ENCODE measurements at places on chromosomes 1 and 21.

DNA sequence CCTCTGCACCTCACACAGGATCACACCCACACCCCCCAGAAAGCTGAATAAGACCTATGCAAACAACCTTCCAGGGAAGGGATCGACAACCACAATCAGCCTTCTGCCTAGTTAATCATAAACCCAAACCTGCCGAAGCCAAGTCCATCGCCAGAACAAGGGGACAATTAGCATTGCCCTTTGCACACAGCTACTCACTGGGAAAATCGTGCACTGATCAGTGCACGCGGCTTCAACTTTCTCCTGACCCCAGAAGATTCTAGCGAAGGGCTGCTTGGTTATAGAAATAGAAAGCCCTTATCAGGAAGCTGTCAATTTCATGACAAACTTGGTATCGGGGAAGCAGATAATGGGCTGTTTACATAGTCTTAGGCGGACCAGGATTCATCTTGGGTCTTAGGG lies 29.5 kb downstream of the RUNX1 start:
- no peak overlapping the region for H3K27ac ChIP-seq
- no peaks in the 10 kb centered on the region for H3K27me3 ChIP-seq
- H3K4me1 ChIP-seq: no peaks in the 10 kb centered on the region
- no peaks in the 10 kb centered on the region for H3K36me3 ChIP-seq

- H3K27ac ChIP-seq: no peak overlapping the region
- DNase-seq: no peak
- no peaks in the 10 kb centered on the region for H3K4me1 ChIP-seq
- H3K36me3 ChIP-seq: no peaks in the 10 kb centered on the region
- H3K27me3 ChIP-seq: no peaks in the 10 kb centered on the region
Observed at GRCh38 chr1:7642781-7643529, 128.1 kb upstream of the VAMP3 start.

- no peaks in the 10 kb centered on the region for H3K4me1 ChIP-seq
- no peak for DNase-seq
- no peak overlapping the region for H3K4me3 ChIP-seq
- H3K36me3 ChIP-seq: no peaks in the 10 kb centered on the region
- no peaks in the 10 kb centered on the region for H3K27me3 ChIP-seq
- no peak overlapping the region for H3K27ac ChIP-seq
Observed at GRCh38 chr1:173342736-173343135, 134.4 kb upstream of the PRDX6 start.

GRCh38 chr1:46556822-46557221 lies 5.4 kb upstream of the KNCN start:
- no peaks in the 10 kb centered on the region for H3K4me1 ChIP-seq
- no peaks in the 10 kb centered on the region for H3K36me3 ChIP-seq
- no peak overlapping the region for H3K27ac ChIP-seq
- no peak overlapping the region for H3K4me3 ChIP-seq
- no peak for DNase-seq

DNA sequence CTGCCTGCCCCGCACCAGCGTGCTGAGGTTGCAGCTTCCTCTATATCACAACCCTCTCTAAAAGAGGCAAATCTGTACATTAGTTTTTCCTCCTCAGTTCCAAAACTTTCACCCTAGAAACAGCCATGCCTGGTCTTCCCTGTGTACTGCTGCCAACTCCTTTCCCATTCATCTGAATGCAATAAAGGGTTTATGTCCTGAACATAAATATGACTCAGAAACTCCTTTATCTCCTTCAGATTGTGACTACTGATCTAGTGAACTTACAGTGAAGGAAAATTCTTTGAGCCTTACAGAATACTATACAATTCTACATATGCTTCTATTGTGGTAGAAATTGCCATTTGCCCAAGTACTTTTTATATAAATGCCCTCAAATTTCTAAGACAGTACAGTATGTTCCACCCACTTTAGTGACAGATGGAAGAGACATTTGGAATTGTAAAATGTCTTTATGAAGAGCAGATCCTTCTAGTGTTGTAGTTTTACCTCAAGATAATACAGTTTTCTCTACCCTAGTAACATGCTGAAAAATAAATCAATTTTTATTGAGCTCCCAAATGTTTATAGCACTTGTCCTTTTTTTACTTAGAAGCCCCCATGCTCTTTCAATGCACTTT lies 345.1 kb upstream of the SNX7 start:
- H3K27me3 ChIP-seq: no peaks in the 10 kb centered on the region
- peaks cover 2% of the 10 kb centered on the region for H3K4me1 ChIP-seq
- H3K27ac ChIP-seq: no peak overlapping the region
- H3K36me3 ChIP-seq: no peaks in the 10 kb centered on the region
- no peak for DNase-seq

DNA sequence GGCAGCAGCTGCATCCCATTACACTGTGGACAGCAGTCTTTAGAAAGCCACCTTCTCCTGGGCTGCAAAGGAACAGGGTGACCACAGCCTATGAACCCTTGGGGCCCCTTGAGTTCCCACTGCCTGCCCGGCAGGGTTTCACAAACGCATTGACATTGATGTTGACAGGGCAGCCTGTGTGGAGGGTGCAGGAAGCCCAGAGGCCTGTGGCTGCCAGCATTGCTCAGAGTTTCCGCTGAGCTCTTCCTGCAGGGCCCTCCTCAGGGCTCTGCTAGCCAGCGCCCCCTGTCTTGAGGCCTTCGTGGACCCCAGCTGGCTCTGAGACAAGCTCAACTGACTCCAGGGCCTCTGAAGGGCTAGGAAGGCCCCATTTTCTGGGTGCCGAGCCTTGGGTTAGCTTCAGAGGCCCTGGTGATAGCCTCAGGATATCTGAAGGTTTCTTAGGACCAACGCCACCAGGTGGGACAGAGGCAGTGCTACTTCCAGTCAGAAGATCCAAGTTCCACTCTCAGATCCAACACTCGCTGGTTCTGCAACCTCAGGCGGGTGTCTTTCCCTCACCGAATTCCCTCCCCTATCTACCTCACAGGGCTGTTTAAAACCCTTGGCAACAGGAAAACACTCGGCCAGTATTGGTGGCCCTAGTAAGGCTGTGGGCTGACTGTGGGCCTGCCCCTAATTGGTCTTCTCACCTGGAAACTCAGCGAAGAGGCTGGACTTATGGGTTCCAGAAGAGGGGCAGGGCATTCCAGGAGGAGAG lies 27.2 kb upstream of the EPS8L3 start:
- DNase-seq: no peak
- H3K27me3 ChIP-seq: no peaks in the 10 kb centered on the region
- H3K4me1 ChIP-seq: peaks cover 7% of the 10 kb centered on the region
- no peak overlapping the region for H3K27ac ChIP-seq

GRCh38 chr1:160657250-160657781 lies 10.5 kb upstream of the SLAMF1 start:
- no peaks in the 10 kb centered on the region for H3K27me3 ChIP-seq
- no peak overlapping the region for H3K27ac ChIP-seq
- H3K4me3 ChIP-seq: no peak overlapping the region
- H3K36me3 ChIP-seq: no peaks in the 10 kb centered on the region
- DNase-seq: no peak

GRCh38 chr21:26115305-26115704 lies 55.3 kb downstream of the APP start:
- DNase-seq: no peak
- no peaks in the 10 kb centered on the region for H3K36me3 ChIP-seq
- H3K27me3 ChIP-seq: no peaks in the 10 kb centered on the region
- no peak overlapping the region for H3K4me3 ChIP-seq

- H3K27ac ChIP-seq: no peak overlapping the region
- no peak for DNase-seq
- H3K36me3 ChIP-seq: no peaks in the 10 kb centered on the region
Observed at GRCh38 chr1:45314266-45314665, 12.4 kb upstream of the HPDL start.

DNA sequence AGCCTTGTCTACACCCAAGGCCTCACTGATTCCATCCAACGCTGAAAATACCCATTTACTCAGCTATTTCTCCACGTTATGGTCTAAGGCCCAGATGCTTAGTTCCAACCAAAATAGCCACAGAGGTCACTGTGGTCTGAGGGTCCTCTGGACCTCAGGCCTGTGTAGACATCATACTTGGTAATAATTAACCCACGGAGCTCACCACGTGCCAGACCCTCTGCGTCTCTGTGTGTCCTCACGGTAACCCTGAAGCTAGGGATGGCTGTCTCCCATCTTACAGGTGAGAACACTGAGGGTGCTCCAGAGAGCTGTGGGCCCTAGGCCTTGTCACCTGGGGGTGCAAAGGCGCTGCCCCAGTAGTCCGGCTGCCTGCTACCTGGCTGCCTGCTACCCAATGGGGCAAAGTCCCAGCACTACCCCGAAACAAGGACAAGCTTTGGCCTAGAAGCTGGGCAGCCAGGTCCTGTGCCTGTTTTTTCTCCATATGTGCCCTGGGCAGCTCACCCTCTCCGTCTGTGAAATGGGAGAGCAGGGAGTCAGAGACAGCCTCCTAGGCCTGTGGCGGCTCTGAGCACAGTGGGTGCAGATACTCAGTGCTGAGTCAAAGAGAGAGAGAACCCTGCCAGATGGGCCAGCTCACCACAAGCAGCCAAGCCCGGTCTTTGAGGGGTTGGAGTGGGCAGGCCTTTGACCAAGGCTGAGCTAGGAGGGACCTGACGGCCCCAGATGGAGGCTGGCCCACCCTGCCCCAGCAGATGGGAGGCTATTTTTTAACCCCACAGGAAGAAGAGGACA lies 17.0 kb upstream of the RUNX3 start:
- H3K4me1 ChIP-seq: no peaks in the 10 kb centered on the region
- no peak overlapping the region for H3K27ac ChIP-seq
- DNase-seq: no peak
- no peaks in the 10 kb centered on the region for H3K27me3 ChIP-seq
- H3K36me3 ChIP-seq: no peaks in the 10 kb centered on the region

- no peaks in the 10 kb centered on the region for H3K27me3 ChIP-seq
- H3K4me3 ChIP-seq: no peak overlapping the region
- H3K36me3 ChIP-seq: no peaks in the 10 kb centered on the region
- peak; percentile 43 for DNase-seq
- H3K4me1 ChIP-seq: peaks cover 11% of the 10 kb centered on the region
- peak overlapping the region; percentile 34 for H3K27ac ChIP-seq
Observed at GRCh38 chr1:25568834-25569596, 25.6 kb downstream of the LDLRAP1 start.

GRCh38 chr1:32964461-32965250 lies at the start of gene RNF19B:
Gene RNF19B, minus strand, starts transcription at chr1:32964809. Its CDS starts 124 bp downstream, at chr1:32964685.
- no peaks in the 10 kb centered on the region for H3K27me3 ChIP-seq
- peaks cover 16% of the 10 kb centered on the region for H3K4me1 ChIP-seq
- no peaks in the 10 kb centered on the region for H3K36me3 ChIP-seq
- peak within 1 kb of the TSS; percentile 75 for H3K4me3 ChIP-seq
- peak; percentile 95 for DNase-seq

GRCh38 chr1:173258479-173259264 lies 51.5 kb upstream of the TNFSF4 start:
- H3K36me3 ChIP-seq: no peaks in the 10 kb centered on the region
- no peaks in the 10 kb centered on the region for H3K27me3 ChIP-seq
- no peaks in the 10 kb centered on the region for H3K4me1 ChIP-seq

- no peak overlapping the region for H3K27ac ChIP-seq
- H3K4me3 ChIP-seq: no peak overlapping the region
- no peak for DNase-seq
- H3K4me1 ChIP-seq: peaks cover 18% of the 10 kb centered on the region
Observed at GRCh38 chr1:111734856-111735255, 4.3 kb downstream of the INKA2 start.

- DNase-seq: peak; percentile 69
- H3K27ac ChIP-seq: peak overlapping the region; percentile 87
- no peak overlapping the region for H3K4me3 ChIP-seq
- no peaks in the 10 kb centered on the region for H3K27me3 ChIP-seq
- no peaks in the 10 kb centered on the region for H3K36me3 ChIP-seq
Observed at GRCh38 chr1:229863651-229864545, 203.1 kb upstream of the GALNT2 start.

DNA sequence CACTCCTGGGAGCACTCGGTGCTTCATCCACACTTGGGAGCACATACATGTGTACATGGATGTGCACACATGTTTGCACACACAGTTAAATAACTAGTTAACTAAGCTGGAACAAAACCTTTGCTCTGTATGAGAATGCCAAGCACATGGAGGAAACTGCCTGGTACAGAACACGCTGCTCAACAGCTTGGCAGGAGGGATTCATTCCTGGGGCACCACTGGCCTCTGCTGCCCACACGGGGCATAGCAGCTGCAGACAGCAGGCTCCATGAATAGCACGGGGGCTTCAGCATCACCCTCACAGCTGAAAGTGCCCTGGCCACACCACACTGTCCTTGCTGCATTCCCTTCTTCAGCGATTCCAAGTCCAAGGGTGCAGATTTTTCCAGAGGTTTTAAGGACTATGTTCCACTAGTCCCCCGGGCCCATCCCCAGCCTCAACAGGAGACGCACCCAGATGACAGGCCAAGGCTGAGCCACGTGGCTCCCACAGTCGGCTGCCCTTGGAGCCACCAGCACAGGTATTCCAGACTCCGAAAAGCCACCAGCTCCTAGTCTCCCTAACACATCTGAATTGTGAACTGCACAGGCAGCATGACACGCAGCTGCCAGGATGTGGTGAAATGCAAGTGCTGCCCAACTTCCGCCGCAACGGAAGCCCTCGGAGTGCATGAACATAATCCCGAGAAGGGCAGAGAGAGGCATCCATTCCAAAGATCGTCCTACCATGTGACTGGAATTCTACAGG lies 16.9 kb downstream of the NPHP4 start:
- H3K4me1 ChIP-seq: no peaks in the 10 kb centered on the region
- no peaks in the 10 kb centered on the region for H3K27me3 ChIP-seq
- no peak overlapping the region for H3K27ac ChIP-seq
- peak; percentile 82 for DNase-seq
- no peak overlapping the region for H3K4me3 ChIP-seq

DNA sequence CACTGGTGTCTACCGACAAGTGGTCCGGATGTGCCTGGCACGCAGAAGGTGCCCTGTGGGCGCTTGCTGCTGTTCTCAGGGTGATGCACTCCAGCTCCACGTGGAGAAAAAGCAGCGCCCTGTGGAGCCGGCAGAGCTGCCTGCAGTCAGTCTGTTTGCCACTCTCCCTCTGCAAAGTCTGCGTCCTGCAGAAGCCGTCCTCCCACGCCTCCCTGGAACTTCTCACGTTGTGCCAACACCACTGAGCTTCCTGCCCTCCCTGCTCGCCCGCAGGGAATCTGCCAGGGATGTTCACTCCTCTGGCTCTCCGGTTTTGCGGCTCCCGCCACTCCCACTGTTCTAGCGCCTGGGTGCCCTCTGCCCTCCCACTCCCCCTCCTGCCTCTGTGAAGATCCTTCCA lies 19.8 kb upstream of the UBXN10 start:
- no peaks in the 10 kb centered on the region for H3K36me3 ChIP-seq
- no peaks in the 10 kb centered on the region for H3K27me3 ChIP-seq
- peak; percentile 61 for DNase-seq
- H3K4me3 ChIP-seq: no peak overlapping the region
- no peaks in the 10 kb centered on the region for H3K4me1 ChIP-seq

DNA sequence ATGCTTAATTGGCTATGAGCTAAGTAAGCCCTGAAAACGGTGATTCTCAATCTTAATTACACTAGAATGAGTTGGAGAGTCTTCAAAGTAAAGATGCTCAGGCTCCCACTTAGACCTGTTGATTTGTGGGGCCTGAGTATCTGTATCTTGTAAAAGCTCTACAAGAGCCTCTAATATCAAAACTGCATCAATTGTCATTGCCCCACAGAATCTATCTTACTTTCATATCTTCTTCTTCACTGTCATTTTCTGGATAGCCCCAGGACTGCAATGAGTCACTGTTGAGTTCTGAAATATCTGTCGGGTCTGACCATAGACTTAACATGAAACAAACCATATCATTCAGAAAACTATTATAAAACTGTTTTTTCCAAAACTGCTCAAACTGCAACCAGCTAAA lies 102.8 kb upstream of the SERTAD4 start:
- no peak overlapping the region for H3K4me3 ChIP-seq
- H3K27me3 ChIP-seq: no peaks in the 10 kb centered on the region
- H3K4me1 ChIP-seq: no peaks in the 10 kb centered on the region
- no peak overlapping the region for H3K27ac ChIP-seq

- no peaks in the 10 kb centered on the region for H3K36me3 ChIP-seq
- H3K4me3 ChIP-seq: no peak overlapping the region
Observed at GRCh38 chr1:44653107-44653964, 20.9 kb downstream of the TMEM53 start.
